ENCODE measurements at places on chromosomes 3 and 15. TPM values are rescaled to one million over a fixed set of nuclear protein-coding genes. Genes with fewer than 3 reads are reported as not detected.

DNA sequence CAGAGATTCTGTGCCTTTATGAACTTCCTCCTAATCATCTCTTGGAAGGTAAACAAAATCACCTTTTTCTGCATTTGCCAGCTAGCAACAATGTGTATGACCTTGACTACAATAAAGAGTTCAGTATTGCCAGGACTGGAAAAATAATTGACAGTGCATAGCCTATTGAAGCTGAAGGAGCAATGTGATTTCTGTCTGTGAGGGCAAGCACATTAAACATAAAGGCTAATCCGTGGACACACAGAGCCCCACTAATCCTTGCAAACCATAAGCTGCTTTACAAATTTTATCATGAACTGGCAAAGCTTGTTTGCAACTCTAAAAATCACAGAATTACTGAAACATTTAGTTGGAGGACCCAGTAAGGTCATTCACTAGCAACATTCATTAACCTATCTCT is 563.8 kb downstream of the PYDC2 start:
- no peak overlapping the region for H3K4me3 ChIP-seq
- H3K4me1 ChIP-seq: no peaks in the 10 kb centered on the region
- no peaks in the 10 kb centered on the region for H3K36me3 ChIP-seq
- no peak overlapping the region for H3K27ac ChIP-seq
- no peaks in the 10 kb centered on the region for H3K27me3 ChIP-seq

DNA sequence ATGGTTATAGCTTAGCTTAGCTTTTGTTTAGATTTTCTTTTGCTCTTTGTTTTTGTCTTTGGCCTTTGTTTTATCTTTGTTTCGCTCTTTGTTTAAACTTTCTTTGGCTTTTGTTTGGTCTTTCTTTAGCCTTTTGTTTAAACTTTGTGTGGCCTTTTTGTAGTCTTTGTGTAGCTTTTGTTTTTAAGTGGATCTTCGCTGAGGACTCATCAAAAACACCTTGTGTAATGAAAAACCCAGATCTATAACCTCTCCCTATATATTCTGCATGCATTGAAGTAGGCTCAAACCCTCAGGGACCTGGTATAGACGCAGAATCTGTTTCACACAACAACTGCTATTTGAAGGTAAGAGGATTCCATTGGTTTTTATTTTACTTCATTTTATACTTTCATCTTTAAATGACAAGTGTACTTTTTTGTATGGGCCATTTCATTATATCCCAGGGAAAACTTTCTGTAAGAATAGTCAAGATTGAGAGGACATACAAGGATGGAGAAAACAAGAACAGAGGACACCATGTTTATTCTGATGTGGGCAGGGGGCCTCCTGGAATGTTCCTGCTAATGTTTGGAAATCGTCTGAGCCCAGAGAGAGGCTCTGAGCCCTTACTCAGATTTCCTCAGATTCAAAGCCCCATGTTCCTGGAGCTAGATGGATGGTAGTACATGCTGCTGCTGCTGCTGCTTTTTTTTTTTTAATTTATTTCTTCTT is at the start of gene MOBP:
Gene MOBP (plus strand): TSS at position 287 of the 714 bp plus-strand sequence. CDS start 34,390 bp downstream, outside the sequence.
- no peaks in the 10 kb centered on the region for H3K27me3 ChIP-seq
- H3K4me3 ChIP-seq: no peak within 1 kb of the TSS
- DNase-seq: no peak
- no peaks in the 10 kb centered on the region for H3K36me3 ChIP-seq

DNA sequence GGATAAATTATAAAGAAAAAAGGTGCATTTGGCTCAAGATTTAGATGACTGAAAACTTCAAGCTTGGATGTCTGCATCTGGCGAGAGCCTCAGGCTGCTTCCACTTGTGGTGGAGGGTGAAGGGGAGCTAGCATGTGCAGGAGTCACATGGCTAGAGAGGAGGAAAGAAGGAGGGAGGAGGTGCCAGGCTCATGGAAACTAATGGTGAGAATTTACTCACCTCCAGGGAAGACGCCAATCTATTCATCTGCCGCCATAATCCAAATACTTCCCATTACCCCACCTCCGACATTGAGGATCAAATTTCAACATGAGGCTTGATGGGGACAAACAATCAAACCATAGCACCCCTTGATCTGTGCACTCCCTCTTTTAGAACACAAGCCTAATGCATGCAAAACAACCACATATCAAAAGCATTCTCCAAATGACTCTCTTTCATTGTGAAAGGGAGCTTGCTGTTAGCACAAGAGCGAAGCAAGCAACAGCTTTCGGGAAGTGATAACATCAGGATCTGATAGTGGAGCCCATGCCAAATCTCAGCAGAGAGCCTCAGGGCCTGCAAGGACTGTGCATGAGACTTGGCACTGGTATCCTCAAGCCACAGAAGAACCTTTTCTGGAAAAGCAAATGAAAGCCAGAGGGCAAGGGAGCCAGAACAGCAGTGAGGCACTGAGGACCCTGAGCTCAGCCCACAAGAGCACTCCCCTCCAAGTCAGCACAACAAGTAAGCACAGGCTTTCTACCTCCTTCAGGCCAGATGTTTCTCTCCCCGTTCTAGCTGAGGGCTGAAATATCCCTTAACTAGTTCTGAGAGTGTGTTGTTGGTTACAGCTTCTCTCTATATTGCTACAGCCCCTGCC is 50.2 kb upstream of the THBS1 start:
- H3K4me1 ChIP-seq: peaks cover 6% of the 10 kb centered on the region
- H3K4me3 ChIP-seq: peak overlapping the region; percentile 15
- H3K36me3 ChIP-seq: no peaks in the 10 kb centered on the region
- H3K27ac ChIP-seq: peak overlapping the region; percentile 82
- peak; percentile 46 for DNase-seq
- no peaks in the 10 kb centered on the region for H3K27me3 ChIP-seq

The CCDC39 gene
- total RNA-seq: 0.33 TPM

DNA sequence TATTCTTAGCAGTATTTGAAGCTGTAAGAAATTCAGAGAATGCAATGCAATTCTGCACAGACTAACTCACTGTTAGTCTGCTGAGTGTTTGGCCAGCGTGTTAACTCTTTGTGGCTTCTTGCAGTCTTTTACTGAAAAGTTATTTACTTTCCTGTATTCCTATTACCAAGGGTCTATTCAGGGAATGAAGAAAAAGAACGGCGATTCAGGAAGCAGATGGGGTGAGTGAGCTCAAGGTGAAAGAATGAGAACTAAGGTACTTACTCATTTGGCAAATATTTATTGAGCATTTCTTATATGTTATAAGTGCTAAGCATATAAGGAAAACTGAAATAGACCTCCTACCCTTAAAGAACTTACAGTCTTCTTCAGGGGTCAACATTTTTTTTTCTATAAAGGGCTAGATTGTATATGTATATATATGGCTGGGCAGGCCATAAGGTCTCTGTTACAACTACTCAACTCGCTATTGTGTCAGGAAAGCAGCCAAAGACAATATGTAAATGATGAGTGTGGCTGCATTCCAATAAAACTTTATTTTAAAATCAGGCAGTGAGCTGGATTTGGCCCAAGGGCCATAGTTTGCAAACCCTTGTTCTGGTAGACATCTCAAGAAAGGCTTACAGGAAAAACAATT is 271.9 kb upstream of the GADL1 start:
- no peaks in the 10 kb centered on the region for H3K36me3 ChIP-seq
- H3K4me3 ChIP-seq: no peak overlapping the region
- DNase-seq: no peak
- H3K4me1 ChIP-seq: no peaks in the 10 kb centered on the region
- H3K27ac ChIP-seq: no peak overlapping the region
- no peaks in the 10 kb centered on the region for H3K27me3 ChIP-seq

DNA sequence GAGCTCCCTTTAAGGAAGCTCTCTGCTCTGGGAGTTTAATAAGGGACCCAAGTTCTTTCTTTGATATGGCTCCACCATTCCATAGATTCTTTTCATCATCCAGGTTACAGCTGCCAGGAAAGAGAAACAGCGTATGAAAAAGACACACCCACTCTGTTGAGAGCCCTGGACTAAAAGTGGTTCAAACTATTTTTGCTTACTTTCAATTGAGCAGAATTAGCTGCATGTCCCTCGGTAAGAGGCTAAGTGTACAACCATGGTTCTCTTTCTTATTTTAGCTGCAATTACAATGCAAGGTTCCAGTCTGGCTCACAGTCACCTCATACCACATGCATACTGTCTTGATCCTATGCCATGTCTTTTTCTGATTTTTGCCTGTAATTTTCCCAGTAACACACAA is 1288.3 kb downstream of the NSUN3 start:
- H3K27ac ChIP-seq: no peak overlapping the region
- no peaks in the 10 kb centered on the region for H3K4me1 ChIP-seq
- no peak overlapping the region for H3K4me3 ChIP-seq
- peaks cover 3% of the 10 kb centered on the region for H3K36me3 ChIP-seq
- no peaks in the 10 kb centered on the region for H3K27me3 ChIP-seq
- DNase-seq: no peak

The GOLIM4 gene
- 34.9 TPM for total RNA-seq

DNA sequence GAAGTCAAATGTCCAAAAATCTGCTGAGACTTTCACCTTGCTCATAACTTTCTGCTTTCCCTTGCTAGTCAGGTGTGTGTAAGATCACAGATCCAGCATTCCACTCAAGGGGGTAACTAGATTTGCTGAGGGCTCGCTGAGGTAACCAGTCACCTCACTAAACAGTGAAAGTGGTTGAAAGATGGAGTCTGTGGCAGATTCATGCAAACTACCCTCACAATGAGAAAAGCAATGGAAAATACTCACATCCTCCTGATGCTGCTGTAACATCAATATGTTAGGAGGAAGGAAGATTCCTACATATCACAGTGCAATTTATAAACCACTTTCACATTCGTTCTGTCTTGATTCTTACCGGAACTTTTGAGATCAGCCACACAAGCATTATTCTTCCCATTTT is 174.3 kb upstream of the BCL6 start:
- H3K4me1 ChIP-seq: no peaks in the 10 kb centered on the region
- no peak for DNase-seq
- H3K36me3 ChIP-seq: no peaks in the 10 kb centered on the region
- no peaks in the 10 kb centered on the region for H3K27me3 ChIP-seq

The GRAMD1C gene
- 18.4 TPM for total RNA-seq

GRCh38 chr15:76575274-76575673 is 238.7 kb downstream of the ISL2 start:
- H3K36me3 ChIP-seq: no peaks in the 10 kb centered on the region
- no peaks in the 10 kb centered on the region for H3K27me3 ChIP-seq
- H3K27ac ChIP-seq: no peak overlapping the region
- no peak overlapping the region for H3K4me3 ChIP-seq

GRCh38 chr3:98557324-98558010 is 25.7 kb downstream of the GPR15 start:
- no peak overlapping the region for H3K4me3 ChIP-seq
- no peak overlapping the region for H3K27ac ChIP-seq
- no peaks in the 10 kb centered on the region for H3K36me3 ChIP-seq
- H3K4me1 ChIP-seq: no peaks in the 10 kb centered on the region

GRCh38 chr15:101563176-101563796 is 73.8 kb upstream of the PCSK6 start:
- H3K27me3 ChIP-seq: no peaks in the 10 kb centered on the region
- no peak overlapping the region for H3K4me3 ChIP-seq
- no peak for DNase-seq
- H3K4me1 ChIP-seq: no peaks in the 10 kb centered on the region

The MYZAP gene
- 23.0 TPM for total RNA-seq

GRCh38 chr3:180466401-180467011 is 135.5 kb upstream of the TTC14 start:
- H3K4me3 ChIP-seq: no peak overlapping the region
- no peak overlapping the region for H3K27ac ChIP-seq
- no peak for DNase-seq
- H3K36me3 ChIP-seq: no peaks in the 10 kb centered on the region
- no peaks in the 10 kb centered on the region for H3K4me1 ChIP-seq

- DNase-seq: no peak
- H3K4me1 ChIP-seq: no peaks in the 10 kb centered on the region
- no peaks in the 10 kb centered on the region for H3K27me3 ChIP-seq
- no peak overlapping the region for H3K4me3 ChIP-seq
Measured at GRCh38 chr15:41594801-41595746, 36.1 kb downstream of the TYRO3 start.

The CMC1 gene
- 7.9 TPM for total RNA-seq

GRCh38 chr15:91282486-91282885 is 182.4 kb downstream of the SV2B start:
- DNase-seq: no peak
- H3K4me1 ChIP-seq: no peaks in the 10 kb centered on the region
- no peak overlapping the region for H3K4me3 ChIP-seq
- H3K27ac ChIP-seq: no peak overlapping the region
- H3K27me3 ChIP-seq: peaks cover 4% of the 10 kb centered on the region
- H3K36me3 ChIP-seq: no peaks in the 10 kb centered on the region

GRCh38 chr3:183513046-183513706 is 42.3 kb downstream of the KLHL6 start:
- no peaks in the 10 kb centered on the region for H3K4me1 ChIP-seq
- DNase-seq: no peak
- no peak overlapping the region for H3K4me3 ChIP-seq

DNA sequence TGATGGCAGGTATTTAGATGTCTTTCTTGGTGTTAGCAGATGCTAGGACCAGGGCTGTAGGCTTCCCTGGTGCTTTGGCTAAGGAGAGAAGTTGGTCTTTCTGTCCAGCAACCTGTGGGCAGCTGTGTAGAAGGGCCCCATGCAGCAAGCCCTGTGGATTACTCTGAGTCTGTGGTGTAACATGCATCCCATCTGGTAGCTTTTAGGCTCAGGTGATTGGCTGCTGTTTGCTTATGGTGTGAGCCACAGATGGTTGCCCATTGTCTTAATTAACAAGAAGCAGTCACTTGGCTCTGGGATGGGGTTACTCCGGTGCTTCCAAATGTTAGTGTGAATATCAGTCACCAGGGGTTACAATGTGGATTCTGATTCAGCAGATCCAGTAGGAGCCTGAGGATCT is 368.6 kb upstream of the C2CD4B start:
- H3K36me3 ChIP-seq: no peaks in the 10 kb centered on the region
- no peak for DNase-seq

GRCh38 chr15:63037976-63038720 is 4.4 kb upstream of the TPM1 start:
- H3K4me1 ChIP-seq: no peaks in the 10 kb centered on the region
- H3K36me3 ChIP-seq: no peaks in the 10 kb centered on the region
- DNase-seq: no peak
- H3K27ac ChIP-seq: peak overlapping the region; percentile 65

The RLBP1 gene
- total RNA-seq: not detected

The MRAS gene
- total RNA-seq: 157 TPM

DNA sequence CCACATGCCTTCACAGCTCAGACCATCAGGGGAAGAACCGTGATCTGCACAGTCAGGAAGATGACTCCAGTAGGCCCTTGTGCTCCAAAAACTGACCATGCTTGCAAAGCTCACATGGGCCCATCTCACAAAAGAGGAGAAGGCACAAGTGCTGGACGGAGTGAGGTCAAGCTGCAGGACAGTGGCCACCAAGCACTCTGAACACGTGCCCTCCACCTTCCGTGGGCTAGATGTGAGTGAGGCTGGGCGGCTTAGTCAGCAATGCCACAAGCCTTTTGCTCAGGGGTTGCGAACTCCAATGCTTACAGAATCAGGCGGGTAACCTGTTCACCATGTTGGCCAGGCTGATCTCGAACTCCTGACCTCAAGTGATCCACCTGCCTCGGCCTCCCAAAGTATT is 70.9 kb downstream of the SCN5A start:
- H3K27ac ChIP-seq: no peak overlapping the region
- H3K4me3 ChIP-seq: no peak overlapping the region
- H3K36me3 ChIP-seq: no peaks in the 10 kb centered on the region
- no peak for DNase-seq
- no peaks in the 10 kb centered on the region for H3K4me1 ChIP-seq

All from breast epithelium (tissue), 4 donors.